ENCODE measurements at places on chromosomes 16 and 17. TPM values are rescaled to one million over a fixed set of nuclear protein-coding genes. Genes with fewer than 3 reads are reported as not detected.

GRCh38 chr16:57802341-57803133 lies at the start of gene KIFC3:
TSS of gene KIFC3 (minus strand) at chr16:57802491. CDS start at chr16:57798243, 4,248 bp downstream.
- DNase-seq, result peak; percentile 61

DNA sequence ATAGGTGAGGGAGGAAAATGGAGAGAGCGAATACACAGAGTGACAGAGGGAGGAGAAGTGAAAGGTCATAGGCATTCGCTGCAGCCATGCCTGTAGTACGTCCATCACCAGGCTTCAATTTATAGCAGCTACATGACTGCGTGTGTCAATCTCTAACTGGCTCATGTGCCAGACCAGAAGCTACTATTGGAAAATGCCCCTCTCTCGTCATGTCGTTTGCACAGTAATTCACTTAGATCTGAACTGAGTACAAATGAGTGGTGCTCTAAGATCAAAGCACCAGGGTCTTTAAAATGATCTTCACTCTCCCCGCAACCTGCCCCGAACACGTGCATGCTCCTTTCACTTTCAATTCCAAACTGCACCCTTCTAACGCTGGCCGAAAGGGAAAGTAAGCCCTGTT lies 51.3 kb downstream of the ADCY9 start:
- DNase-seq, result peak; percentile 18

- DNase-seq, result no peak
Measured at GRCh38 chr17:58189436-58190146, 2.9 kb upstream of the EPX start.

- DNase-seq, result no peak
Measured at GRCh38 chr16:14088155-14088753, 17.1 kb downstream of the MRTFB start.

GRCh38 chr17:59754552-59754951 lies 47.1 kb downstream of the VMP1 start:
- no peak for DNase-seq

DNA sequence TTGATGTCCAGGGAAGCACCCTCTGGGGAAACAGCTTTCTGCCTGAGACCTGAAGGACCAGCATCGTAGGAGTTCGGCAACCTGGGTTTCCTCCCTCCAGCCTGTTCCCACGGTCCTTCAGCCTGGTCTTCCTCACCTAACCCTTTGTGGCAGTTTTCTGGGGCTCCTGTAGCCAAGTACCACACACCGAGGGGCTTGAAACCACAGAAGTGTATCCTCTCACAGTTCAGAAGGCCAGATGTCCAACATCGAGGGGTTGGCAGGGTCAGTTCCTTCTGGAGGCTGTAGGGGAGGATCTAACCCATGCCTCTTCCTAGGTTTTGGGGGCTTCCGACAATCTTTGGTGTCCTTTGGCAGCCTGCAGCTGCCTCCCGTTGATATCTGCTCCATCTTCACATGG lies 381.0 kb upstream of the TNRC6C start:
- DNase-seq, result no peak

DNA sequence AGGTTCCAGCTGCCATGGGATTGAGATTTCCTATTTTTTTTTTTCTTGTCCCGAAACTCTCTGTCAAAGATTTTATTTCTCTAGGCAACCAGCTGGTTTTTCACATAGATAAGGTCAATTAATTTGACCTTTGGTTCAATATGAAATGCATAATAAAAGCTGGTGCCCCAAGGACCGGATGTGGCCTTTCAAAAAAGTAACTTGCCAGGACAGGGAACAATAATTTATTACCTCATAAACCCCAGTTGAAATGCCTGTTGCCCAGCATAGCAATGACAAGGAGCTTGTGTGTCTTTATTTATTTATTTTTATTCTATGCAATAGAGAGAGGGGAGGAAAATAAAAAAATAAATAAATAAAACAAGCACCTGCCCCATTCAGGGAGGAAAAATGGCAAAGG lies 472.7 kb downstream of the KCNJ2 start:
- DNase-seq, result no peak

- peak; percentile 7 for DNase-seq
Measured at GRCh38 chr17:81551458-81552243, 502 bp downstream of the FAAP100 start.

DNA sequence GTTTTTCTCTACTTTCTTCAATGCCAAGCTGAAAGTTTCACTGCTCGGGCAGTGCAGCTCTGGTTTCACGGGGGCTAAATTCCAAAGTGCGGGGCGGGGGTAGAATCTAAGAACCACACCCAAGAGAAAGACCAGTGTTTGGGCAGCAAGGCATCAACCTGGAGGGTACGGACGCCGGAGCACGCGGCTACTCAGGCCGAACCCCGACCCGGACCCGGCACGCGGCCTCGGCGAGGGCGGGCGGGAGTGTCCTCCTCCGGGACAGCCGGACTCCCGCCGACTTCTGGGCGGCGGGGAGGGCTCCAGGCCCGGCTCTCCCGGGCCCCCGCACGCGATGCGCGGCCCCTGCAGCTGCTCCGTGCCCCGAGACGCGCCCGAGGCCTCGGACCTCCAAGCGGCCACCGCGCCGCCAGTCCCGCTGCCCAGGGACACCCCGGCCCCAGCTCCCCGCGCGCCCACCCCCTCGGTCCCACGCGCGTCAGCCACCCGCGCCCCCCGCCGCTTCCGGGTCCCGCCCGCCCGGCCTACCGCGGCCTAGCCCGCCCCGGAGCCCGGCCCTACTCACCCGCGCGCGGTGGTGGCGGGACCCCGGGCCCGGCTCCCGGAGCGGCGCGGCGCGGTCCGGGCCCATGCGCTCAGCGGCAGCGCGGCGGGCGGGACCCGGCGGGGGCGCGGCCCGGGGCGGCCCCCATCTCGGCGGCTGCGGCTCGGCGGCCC lies 561 bp downstream of the AXIN1 start:
- DNase-seq, result no peak

DNA sequence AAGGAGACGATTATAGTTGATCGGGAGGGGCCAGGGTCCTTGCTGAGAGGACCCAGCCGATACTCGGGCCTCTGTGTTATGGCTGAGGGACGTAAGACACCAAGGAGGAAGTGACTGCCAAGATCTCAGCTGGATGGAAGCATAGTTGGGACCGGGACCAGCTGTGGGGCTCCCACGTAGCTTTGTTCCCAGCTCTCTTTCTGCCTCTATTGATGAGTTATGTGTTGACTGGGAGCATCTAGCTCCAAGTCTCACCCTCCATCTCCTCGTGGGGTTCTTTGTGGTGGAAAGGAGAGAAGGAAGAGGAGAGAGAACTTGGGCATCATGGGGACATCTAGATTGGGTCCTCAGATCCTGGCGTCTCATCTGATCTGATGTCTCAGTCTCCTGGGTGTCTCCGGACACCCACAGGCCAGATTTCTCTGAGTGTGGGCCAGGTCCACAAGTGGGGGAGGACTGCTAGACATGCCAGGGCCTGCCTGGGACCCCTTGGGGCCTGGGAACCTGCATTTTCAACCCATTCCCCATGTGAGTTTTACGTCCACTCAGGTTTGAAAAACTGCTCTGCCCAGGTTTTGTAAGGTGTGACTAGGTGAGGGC lies 1.0 kb downstream of the MGRN1 start:
- DNase-seq, result no peak

DNA sequence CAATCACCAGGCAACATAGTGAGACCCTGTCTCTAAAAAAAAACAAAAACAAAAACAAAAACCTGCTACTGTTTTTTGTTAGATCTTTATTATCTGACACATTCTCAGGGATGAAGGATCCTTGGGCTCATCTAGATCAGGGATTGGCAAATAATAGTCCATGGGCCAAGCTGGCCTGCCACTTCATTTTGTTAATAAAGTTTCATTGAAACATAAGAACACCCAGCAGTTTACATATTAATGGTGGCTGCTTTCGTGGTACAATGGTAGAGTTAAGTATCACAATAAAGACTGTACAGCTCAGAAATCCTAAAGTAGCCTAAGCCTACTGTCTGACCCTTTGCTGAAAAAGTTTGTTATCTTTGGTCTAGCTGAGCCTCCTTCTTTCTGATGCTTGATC lies 32.9 kb upstream of the CLEC18A start:
- no peak for DNase-seq

- no peak for DNase-seq
Measured at GRCh38 chr17:49201481-49201927, 8.9 kb downstream of the GNGT2 start.

DNA sequence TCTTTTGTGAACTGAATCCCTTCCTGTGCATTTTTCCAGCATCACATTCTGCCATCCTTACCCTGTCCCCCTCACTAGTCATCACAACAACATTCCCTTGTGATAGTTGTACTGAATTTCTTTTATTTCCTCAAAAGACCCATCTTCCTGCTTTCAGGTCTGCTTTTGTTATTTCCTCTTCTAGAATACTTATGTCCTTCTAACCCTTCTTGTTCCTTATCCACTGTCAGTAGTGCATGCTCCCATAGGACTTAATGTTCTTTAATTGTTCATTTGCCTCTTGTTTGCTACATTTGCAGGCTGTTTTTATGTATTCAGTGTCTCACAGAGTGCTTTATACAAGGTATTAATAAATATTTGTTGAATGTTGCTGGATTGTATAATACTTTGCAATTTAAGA lies 73.0 kb downstream of the BCAS3 start:
- no peak for DNase-seq

DNA sequence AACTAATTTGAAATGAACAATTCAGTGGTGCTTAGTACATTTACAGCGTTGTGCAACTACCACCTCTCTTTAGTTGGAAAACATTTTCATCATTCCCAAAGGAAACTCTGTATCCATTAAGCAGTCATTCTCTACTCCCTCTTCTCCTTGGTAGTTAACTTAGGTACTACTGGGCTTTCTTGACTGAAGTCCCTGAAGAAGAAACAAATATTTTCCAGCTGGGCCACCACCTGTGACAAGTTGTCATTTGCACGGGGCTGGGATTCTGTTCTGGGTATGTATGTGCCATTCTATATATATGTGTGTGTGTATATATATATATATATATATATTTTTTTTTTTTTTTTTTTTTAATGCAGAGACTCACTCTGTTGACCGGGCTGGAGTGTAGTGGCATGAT lies 15.4 kb upstream of the RMI2 start:
- no peak for DNase-seq

The CHRNE gene
- total RNA-seq, result 0.52 TPM

The CCDC144A gene
- 2.7 TPM for total RNA-seq
